Activated CD8-positive, alpha-beta memory T cell treated with anti-CD3 and anti-CD28 coated beads, Interleukin-2, amount 10 ng/mL, durations not matched to agents 7 days and 5 days (primary cell): ENCODE measurements at places on chromosomes 2 and 18. TPM values are rescaled to one million over a fixed set of nuclear protein-coding genes. Genes with fewer than 3 reads are reported as not detected.

DNA sequence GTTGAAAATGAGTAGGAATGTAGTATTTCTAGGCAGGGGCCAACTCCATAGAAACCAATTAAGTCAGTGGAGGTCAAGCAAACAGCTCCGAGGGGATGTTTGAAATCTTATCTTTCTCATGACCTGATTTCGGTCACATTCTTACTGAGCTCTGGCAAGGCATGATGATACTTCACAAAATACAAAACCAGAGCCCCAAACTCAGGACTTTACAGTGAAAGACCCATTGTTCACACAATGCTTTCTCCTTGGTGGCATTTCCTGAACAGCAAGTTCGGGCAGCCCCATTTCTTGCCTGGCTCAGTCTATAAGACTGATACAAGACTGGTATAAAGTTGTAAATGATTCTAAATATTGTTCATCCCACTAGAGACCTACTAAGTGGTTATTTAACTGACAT is 53.3 kb downstream of the LAMA1 start:
- no peaks in the 10 kb centered on the region for H3K27me3 ChIP-seq
- H3K27ac ChIP-seq, result no peak overlapping the region
- H3K4me3 ChIP-seq, result no peak overlapping the region
- no peak for DNase-seq
- no peaks in the 10 kb centered on the region for H3K4me1 ChIP-seq

The NPC1 gene
- 36.1 TPM for total RNA-seq

GRCh38 chr18:67599277-67599676 is 82.8 kb upstream of the DSEL start:
- no peak for DNase-seq
- H3K4me1 ChIP-seq, result no peaks in the 10 kb centered on the region
- no peaks in the 10 kb centered on the region for H3K27me3 ChIP-seq
- H3K27ac ChIP-seq, result no peak overlapping the region
- H3K36me3 ChIP-seq, result no peaks in the 10 kb centered on the region
- H3K4me3 ChIP-seq, result no peak overlapping the region

- H3K36me3 ChIP-seq, result peaks cover 8% of the 10 kb centered on the region
- DNase-seq, result no peak
- no peaks in the 10 kb centered on the region for H3K27me3 ChIP-seq
- H3K4me3 ChIP-seq, result no peak overlapping the region
- H3K4me1 ChIP-seq, result peaks cover 38% of the 10 kb centered on the region
Observed at GRCh38 chr2:102033031-102033749, 41.4 kb downstream of the IL1R2 start.

DNA sequence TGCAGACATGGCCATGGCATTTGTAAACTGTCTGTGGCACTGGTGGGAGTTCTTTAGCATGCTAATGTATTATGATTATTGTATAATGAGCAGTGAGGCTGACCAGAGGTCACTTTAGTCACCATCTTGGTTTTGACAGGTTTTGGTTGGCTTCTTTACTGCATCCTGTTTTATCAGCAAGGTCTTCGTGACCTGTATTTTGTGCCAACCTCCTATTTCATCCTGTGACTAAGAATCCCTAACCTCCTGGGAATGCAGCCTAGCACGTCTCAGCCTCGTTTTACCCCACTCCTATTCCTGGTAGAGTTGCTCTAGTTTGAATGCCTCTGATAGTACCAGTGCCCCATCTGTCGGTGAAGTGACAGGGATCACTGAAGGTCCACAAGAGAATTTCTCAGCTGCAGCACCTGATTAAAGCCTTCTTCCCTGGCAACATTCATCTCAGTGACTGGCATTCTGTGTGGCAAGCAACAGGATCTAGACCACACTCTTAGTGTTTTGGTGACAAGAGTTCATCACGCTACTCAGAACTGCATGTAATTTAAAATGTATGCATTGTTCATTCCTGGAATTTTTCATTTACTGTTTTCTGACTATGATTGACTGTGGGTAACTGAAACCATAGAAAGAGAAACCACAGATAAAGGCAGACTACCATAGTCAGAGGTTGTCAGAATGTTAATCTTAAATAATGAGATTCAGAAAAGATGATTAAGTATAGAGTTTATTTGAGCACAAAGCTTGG is 43.0 kb upstream of the GPR39 start:
- no peak overlapping the region for H3K27ac ChIP-seq
- no peaks in the 10 kb centered on the region for H3K36me3 ChIP-seq
- H3K4me1 ChIP-seq, result no peaks in the 10 kb centered on the region
- no peak for DNase-seq

The NEB gene
- 0.12 TPM for total RNA-seq

The DTNA gene
- total RNA-seq, result not detected

GRCh38 chr2:85409845-85410583 is at the start of gene CAPG:
Gene CAPG (minus strand): TSS chr2:85410366. CDS start chr2:85402145, 8,221 bp downstream.
- H3K4me3 ChIP-seq, result peak within 1 kb of the TSS; percentile 78
- DNase-seq, result peak; percentile 79
- H3K4me1 ChIP-seq, result peaks cover 68% of the 10 kb centered on the region
- H3K36me3 ChIP-seq, result peaks cover 7% of the 10 kb centered on the region
- peak within 1 kb of the TSS; percentile 83 for H3K27ac ChIP-seq
- peaks cover 8% of the 10 kb centered on the region for H3K27me3 ChIP-seq

GRCh38 chr18:10685484-10685883 is 159.7 kb downstream of the NAPG start:
- H3K36me3 ChIP-seq, result no peaks in the 10 kb centered on the region

The CD302 gene
- 0.16 TPM for total RNA-seq

- H3K4me1 ChIP-seq, result peaks cover 11% of the 10 kb centered on the region
- H3K36me3 ChIP-seq, result no peaks in the 10 kb centered on the region
- no peak overlapping the region for H3K4me3 ChIP-seq
- peaks cover 3% of the 10 kb centered on the region for H3K27me3 ChIP-seq
- H3K27ac ChIP-seq, result no peak overlapping the region
Observed at GRCh38 chr18:21184396-21184996, 57.5 kb upstream of the GREB1L start.

DNA sequence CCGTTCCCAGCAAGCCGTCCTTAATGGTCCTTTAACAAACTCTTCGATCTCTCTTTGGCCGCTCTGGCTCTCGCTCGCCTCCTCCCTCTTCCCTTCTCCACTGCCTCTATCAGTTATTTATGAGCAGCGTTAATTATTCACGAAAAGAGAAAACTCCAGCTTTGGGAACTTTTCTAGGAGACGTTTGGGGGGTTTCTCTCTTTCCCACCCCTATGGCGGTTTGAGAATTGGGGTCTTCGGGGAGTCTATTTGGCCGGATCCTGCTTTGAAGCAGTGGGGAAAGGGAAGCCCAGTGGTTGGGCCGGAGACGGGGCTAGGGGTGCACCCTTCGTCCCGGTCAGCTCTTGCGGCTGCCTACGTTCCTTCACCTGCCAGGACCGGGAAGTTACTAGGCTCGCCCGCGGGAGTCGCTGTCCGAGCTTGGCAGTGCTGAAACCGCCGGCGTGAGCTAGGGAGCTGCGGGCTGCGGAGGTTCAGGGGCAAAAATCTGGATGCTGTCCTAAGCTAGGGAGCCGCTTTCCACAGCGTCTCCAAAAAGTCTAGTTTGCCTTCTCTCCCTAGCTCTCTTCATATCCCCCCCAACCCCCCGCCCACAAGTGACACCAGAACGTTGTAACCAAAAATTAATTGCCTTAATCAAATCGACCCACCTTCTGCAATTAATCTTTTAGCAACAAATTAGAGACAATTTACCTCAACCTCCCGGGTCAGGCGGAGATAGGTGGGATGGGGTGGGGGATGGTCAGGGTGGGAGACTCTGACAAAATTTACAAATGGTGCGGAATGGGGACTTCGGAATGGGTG is 8.9 kb upstream of the SKOR2 start:
- peak; percentile 47 for DNase-seq
- no peaks in the 10 kb centered on the region for H3K36me3 ChIP-seq
- H3K27ac ChIP-seq, result no peak overlapping the region
- H3K4me3 ChIP-seq, result no peak overlapping the region

- no peak for DNase-seq
- no peak overlapping the region for H3K27ac ChIP-seq
- no peaks in the 10 kb centered on the region for H3K27me3 ChIP-seq
- peaks cover 6% of the 10 kb centered on the region for H3K4me1 ChIP-seq
- H3K36me3 ChIP-seq, result no peaks in the 10 kb centered on the region
Observed at GRCh38 chr18:3468066-3468705, 18.2 kb downstream of the TGIF1 start.

DNA sequence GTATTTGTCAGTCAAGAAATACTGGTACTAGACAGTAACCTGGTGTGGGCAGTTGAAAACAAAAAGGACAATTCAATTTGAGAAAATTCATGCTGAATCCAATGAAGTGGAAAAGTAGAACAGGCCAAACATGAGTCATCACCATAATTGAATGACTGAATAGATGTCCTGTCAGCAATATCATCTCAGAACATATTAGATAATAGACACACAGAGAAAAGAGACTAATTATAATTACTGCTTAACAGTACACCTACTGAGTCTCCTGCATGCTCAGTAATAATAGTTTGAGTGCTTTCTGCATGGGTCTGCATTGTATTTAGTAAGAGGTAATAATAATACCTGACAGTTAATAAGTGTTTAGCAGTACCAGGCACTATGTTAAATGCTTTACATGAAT is 138.6 kb upstream of the ZC3H15 start:
- no peaks in the 10 kb centered on the region for H3K27me3 ChIP-seq
- no peaks in the 10 kb centered on the region for H3K4me1 ChIP-seq
- no peak for DNase-seq

The GORASP2 gene
- total RNA-seq, result 45.3 TPM

The ST8SIA3 gene
- not detected for total RNA-seq

DNA sequence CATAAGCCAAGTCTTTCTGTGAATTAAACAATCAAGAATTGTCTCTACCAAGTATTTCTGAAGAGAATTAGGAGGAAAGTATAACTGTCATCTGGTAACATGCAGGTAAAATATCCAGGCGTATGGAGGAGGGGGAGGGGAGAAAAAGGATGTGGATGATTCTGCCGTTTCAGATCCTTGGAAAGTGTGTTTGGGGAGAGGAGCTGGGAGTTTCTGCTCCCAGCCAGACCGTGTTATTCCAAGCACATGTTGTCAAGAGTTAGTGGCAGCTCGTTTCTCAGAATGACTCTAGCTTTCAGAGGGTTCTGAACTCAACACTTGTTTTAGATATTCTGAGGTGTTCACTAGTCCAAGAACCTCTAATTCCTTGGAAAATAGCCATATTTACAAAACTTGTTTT is 137.6 kb downstream of the FAM124B start:
- H3K4me3 ChIP-seq, result no peak overlapping the region
- H3K27me3 ChIP-seq, result peaks cover 15% of the 10 kb centered on the region
- no peaks in the 10 kb centered on the region for H3K4me1 ChIP-seq

- DNase-seq, result no peak
- no peak overlapping the region for H3K4me3 ChIP-seq
- no peaks in the 10 kb centered on the region for H3K36me3 ChIP-seq
- H3K4me1 ChIP-seq, result no peaks in the 10 kb centered on the region
- H3K27me3 ChIP-seq, result no peaks in the 10 kb centered on the region
- H3K27ac ChIP-seq, result no peak overlapping the region
Observed at GRCh38 chr2:117603567-117603966, 210.9 kb upstream of the DDX18 start.

DNA sequence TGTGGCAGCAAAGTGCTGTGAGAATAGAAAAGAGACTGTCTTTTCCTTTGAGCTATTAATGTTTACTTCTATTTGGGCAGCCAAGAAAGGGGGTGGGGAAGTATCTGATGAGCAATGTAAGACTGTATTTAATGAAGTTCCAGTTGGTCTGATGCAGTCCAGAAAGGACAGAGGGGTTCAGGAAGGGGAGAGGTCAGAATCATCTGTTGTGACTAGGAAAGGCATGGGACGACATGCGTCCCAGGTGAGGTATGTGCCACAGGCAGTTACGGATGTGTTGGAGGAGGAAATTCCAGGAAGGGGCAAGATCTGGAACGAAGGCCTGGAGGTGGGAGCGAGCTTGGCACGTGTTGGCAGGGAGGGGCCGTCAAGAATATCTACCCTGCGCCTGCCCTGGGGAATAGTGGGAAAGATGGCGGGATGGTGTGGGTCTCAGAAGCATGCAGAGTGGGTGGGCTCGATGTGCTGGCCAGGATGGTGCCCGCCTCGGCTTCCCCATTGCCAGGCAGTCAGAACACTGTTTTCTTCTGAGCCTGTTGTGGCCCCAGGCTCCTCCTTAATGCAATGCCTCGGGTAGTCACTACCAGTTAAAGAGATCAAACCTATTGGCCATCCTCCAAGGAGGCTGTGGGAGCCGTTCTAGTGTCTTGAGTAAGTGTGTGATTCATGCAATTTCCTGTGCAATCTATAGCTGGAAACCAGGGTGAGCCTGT is 57.8 kb upstream of the TXNDC2 start:
- no peaks in the 10 kb centered on the region for H3K4me1 ChIP-seq
- H3K27me3 ChIP-seq, result peaks cover 12% of the 10 kb centered on the region
- no peak overlapping the region for H3K27ac ChIP-seq
- H3K4me3 ChIP-seq, result no peak overlapping the region

- H3K27me3 ChIP-seq, result no peaks in the 10 kb centered on the region
- peaks cover 20% of the 10 kb centered on the region for H3K4me1 ChIP-seq
- no peak overlapping the region for H3K4me3 ChIP-seq
- no peak overlapping the region for H3K27ac ChIP-seq
- H3K36me3 ChIP-seq, result no peaks in the 10 kb centered on the region
Observed at GRCh38 chr2:10284108-10284870, 18.4 kb upstream of the HPCAL1 start.

DNA sequence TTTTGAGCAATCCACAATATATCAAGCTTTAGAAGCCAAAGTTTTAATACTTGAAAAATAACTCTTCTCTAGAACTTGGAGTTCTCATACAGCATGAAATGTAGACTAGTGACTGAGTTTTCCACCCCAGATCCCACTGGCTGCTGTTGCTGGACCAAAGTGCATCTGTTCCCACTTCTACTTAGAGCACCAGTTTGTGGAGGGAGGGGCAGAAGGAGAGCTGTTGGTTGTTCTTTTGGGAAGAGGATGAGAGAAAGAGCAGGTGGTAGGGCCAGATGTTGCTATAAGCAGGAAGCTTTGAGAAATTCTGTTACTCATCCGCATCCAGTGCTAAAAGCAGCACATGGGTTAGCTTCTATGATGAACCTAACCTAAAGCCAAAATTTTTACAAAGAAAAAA is 59.0 kb downstream of the MBD2 start:
- H3K27ac ChIP-seq, result no peak overlapping the region
- no peak for DNase-seq
- peaks cover 31% of the 10 kb centered on the region for H3K4me1 ChIP-seq

DNA sequence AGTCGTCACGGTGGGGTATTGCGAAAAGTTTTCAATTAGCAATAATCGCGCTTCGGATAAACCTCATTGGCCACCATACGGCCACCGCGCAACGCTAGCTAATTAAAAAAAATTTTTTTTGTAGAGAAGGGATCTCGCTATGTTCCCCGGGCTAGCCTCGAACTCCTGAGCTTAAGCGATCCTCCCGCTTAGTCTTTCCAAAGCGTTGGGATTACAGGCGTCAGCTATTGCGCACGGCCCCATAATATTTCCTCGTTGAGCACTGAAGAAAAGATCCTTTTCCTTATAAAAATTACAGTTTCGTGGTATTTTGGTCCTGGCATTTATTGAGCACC is 759 bp upstream of the ACTR1B start:
- peaks cover 34% of the 10 kb centered on the region for H3K4me1 ChIP-seq
- peaks cover 11% of the 10 kb centered on the region for H3K36me3 ChIP-seq
- H3K4me3 ChIP-seq, result peak overlapping the region; percentile 89
- H3K27ac ChIP-seq, result peak overlapping the region; percentile 96

The CDK15 gene
- not detected for total RNA-seq

GRCh38 chr2:55999790-56000189 is 76.2 kb upstream of the EFEMP1 start:
- H3K4me3 ChIP-seq, result no peak overlapping the region
- H3K27me3 ChIP-seq, result no peaks in the 10 kb centered on the region
- no peaks in the 10 kb centered on the region for H3K36me3 ChIP-seq
- H3K4me1 ChIP-seq, result no peaks in the 10 kb centered on the region
- DNase-seq, result no peak

The PRSS56 gene
- not detected for total RNA-seq

GRCh38 chr18:23300231-23300805 is 152.8 kb upstream of the RIOK3 start:
- H3K27ac ChIP-seq, result no peak overlapping the region
- H3K36me3 ChIP-seq, result peaks cover 2% of the 10 kb centered on the region
- no peaks in the 10 kb centered on the region for H3K27me3 ChIP-seq
- DNase-seq, result no peak
